Cardiac muscle cell (in vitro differentiated cells and primary cell): ENCODE measurements at places on chromosomes 13 and 19.
A peak's percentile ranks its signal among the peaks of the same experiment; 100 is the strongest.

GRCh38 chr19:4376991-4377781 lies 23.2 kb downstream of the SH3GL1 start:
- H3K4me3 ChIP-seq: no peak overlapping the region
- H3K4me1 ChIP-seq: peaks cover 31% of the 10 kb centered on the region
- H3K27ac ChIP-seq: peak overlapping the region; percentile 87
- H3K36me3 ChIP-seq: no peaks in the 10 kb centered on the region

DNA sequence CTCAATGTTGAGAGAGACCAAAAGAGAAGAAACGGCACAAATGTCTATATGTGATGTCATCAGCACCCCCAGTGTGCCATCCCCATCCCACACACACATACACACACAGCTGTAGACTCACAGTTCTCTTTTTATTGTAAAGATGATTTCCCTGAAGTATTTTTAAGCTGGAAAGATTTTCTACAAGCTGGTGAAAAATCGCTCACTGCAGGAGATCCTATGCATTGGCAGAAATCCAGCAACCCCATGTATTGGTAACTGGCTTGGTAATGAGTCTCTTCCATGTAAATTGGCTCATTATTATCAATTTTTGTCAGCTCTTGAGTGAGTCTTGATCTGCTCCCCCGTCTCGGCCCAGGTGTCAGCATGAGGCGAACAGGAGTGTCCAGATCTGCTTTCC lies 107.1 kb upstream of the UQCRFS1 start:
- no peaks in the 10 kb centered on the region for H3K27me3 ChIP-seq
- no peaks in the 10 kb centered on the region for H3K36me3 ChIP-seq
- H3K27ac ChIP-seq: no peak overlapping the region
- no peak overlapping the region for H3K4me3 ChIP-seq
- H3K4me1 ChIP-seq: no peaks in the 10 kb centered on the region
- no peak for DNase-seq

- H3K4me3 ChIP-seq: no peak overlapping the region
- H3K27ac ChIP-seq: peak overlapping the region; percentile 90
- H3K36me3 ChIP-seq: no peaks in the 10 kb centered on the region
- no peaks in the 10 kb centered on the region for H3K27me3 ChIP-seq
Observed at GRCh38 chr13:109256866-109257760, 529.3 kb downstream of the IRS2 start.

DNA sequence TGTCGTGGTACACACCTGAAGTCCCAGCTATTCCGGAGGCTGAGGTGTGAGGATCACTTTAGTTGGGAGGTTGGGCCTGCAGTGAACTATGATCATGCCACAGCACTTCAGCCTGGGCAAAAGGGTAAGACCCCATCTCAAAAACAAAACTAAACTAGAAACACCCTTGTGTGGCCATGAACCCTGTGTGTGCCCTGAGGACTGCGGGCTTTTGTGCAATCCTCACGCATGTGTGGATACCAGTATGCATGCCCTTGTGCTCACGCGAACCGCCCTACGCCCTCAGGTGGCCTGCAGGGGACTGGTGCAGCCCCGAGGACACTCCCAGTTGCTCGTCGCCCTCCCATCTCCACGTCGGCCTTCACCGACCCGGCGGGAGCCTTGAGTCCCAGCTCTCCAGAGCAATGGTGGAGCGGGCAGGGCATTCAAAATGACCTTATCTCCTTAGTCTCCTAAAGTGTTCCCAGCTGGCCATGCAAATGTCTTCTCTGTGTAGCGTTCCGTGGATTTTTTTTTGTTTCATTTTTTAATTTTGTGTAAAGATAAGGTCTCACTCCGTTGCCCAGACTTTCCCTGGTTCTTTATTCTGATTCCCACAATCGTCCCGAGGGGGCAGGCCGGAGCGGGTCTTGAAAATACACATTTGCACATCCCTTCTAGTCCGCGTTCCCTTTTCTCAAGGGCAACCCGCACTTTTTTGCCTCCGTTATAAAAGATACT lies 868 bp upstream of the EGLN2 start:
- H3K27me3 ChIP-seq: no peaks in the 10 kb centered on the region
- H3K4me1 ChIP-seq: peaks cover 30% of the 10 kb centered on the region
- peak; percentile 73 for DNase-seq
- peak overlapping the region; percentile 42 for H3K4me3 ChIP-seq
- H3K27ac ChIP-seq: peak overlapping the region; percentile 90

- no peaks in the 10 kb centered on the region for H3K36me3 ChIP-seq
- H3K4me1 ChIP-seq: peaks cover 16% of the 10 kb centered on the region
- H3K27ac ChIP-seq: peak overlapping the region; percentile 61
- peak; percentile 36 for DNase-seq
- H3K4me3 ChIP-seq: peak overlapping the region; percentile 88
Observed at GRCh38 chr19:48635966-48636858, 967 bp downstream of the DBP start.

GRCh38 chr13:30142486-30143211 lies 164.7 kb downstream of the KATNAL1 start:
- peak; percentile 94 for DNase-seq
- H3K36me3 ChIP-seq: no peaks in the 10 kb centered on the region
- H3K27me3 ChIP-seq: no peaks in the 10 kb centered on the region
- H3K27ac ChIP-seq: no peak overlapping the region
- H3K4me1 ChIP-seq: peaks cover 9% of the 10 kb centered on the region
- H3K4me3 ChIP-seq: no peak overlapping the region

GRCh38 chr13:68690567-68690966 lies 1417.1 kb upstream of the ATXN8OS start:
- no peak for DNase-seq
- H3K4me1 ChIP-seq: peaks cover 3% of the 10 kb centered on the region
- no peak overlapping the region for H3K27ac ChIP-seq
- no peaks in the 10 kb centered on the region for H3K27me3 ChIP-seq
- no peaks in the 10 kb centered on the region for H3K36me3 ChIP-seq
- no peak overlapping the region for H3K4me3 ChIP-seq

DNA sequence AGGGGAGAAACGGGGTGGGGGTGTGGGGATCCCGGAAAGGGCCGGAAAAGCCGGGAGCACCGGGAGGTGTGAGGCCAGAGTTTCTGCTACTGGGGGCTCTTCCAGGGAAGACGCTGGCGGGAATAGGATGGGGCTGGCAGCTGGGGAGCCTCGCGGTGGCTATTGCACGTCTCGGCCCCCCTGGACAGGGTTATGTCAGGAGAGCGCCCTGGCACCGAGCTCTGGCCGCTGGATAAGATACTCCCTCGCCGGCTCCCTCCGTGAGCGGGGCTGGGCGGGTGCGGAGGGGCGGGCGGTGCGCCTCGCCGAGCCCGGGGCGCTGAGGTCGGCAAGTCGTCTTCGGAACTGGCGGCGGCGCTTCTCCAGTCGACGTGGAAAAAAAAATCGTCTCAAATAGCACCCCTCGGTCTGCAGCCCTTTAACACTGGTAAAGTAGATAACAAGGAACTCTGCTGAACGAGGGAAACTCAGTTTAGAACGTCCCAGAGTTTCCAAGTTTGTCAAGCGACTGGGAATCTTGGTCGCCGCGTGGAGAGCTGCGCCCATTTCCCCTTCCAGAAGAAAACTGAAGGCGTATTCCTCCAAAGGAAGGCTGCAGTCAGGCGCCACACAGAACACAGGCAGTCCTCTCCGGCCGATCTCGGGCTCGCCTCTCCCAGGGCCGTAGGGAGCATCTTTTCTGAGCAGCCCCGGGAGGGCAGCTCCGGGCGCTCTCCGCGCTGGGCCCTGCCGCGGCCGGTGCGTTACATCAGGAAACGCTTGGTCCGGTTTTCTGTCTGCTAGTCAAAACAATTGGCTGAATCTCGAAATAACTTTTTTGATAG lies 115.1 kb downstream of the KCNRG start:
- peaks cover 14% of the 10 kb centered on the region for H3K4me1 ChIP-seq
- H3K27ac ChIP-seq: no peak overlapping the region
- H3K36me3 ChIP-seq: no peaks in the 10 kb centered on the region

- H3K36me3 ChIP-seq: no peaks in the 10 kb centered on the region
- no peak for DNase-seq
- H3K27ac ChIP-seq: no peak overlapping the region
- no peaks in the 10 kb centered on the region for H3K27me3 ChIP-seq
- no peak overlapping the region for H3K4me3 ChIP-seq
Observed at GRCh38 chr13:94419925-94420305, 59.6 kb downstream of the DCT start.

- H3K36me3 ChIP-seq: peaks cover 64% of the 10 kb centered on the region
- no peaks in the 10 kb centered on the region for H3K4me1 ChIP-seq
- DNase-seq: no peak
- H3K27me3 ChIP-seq: no peaks in the 10 kb centered on the region
Observed at GRCh38 chr19:52211203-52211602, 21.4 kb downstream of the PPP2R1A start.

- no peaks in the 10 kb centered on the region for H3K27me3 ChIP-seq
- no peaks in the 10 kb centered on the region for H3K36me3 ChIP-seq
- H3K4me3 ChIP-seq: peak overlapping the region; percentile 34
- peak overlapping the region; percentile 1 for H3K27ac ChIP-seq
Observed at GRCh38 chr19:56142087-56142787, 1.1 kb downstream of the ZNF444 start.

- no peak for DNase-seq
- H3K27ac ChIP-seq: no peak overlapping the region
- no peaks in the 10 kb centered on the region for H3K4me1 ChIP-seq
- H3K36me3 ChIP-seq: no peaks in the 10 kb centered on the region
- peak overlapping the region; percentile 75 for H3K4me3 ChIP-seq
Observed at GRCh38 chr19:18109341-18109732, 11.8 kb downstream of the MAST3 start.

DNA sequence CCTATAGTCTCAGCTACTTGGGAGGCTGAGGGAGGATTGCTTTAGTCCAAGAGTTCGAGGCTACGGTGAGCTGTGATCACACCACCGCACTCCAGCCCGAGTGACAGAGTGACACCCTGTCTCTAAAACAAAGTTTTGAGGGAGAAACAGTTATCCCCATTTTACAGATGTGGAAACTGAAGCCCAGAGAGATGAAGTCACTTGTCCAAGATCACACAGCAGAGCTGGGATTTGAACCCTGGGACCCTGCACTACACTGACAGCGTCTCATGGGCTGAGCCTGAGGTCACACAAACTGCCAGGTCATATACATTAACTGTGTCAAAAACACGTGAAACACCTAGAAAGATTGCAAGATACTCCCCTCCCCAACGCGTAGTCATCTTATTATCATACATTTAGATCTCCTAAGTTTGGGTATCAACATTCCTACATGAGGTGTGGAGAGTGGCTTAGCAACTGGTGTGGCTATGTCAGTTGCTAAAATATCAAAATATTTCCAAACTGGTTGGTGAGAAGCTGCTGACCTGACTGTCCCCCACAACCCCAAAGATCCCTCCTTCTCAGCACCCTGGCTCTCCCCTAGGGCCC lies 8.2 kb downstream of the FCGBP start:
- DNase-seq: no peak
- H3K4me1 ChIP-seq: no peaks in the 10 kb centered on the region
- no peak overlapping the region for H3K4me3 ChIP-seq
- no peaks in the 10 kb centered on the region for H3K27me3 ChIP-seq
- no peaks in the 10 kb centered on the region for H3K36me3 ChIP-seq

DNA sequence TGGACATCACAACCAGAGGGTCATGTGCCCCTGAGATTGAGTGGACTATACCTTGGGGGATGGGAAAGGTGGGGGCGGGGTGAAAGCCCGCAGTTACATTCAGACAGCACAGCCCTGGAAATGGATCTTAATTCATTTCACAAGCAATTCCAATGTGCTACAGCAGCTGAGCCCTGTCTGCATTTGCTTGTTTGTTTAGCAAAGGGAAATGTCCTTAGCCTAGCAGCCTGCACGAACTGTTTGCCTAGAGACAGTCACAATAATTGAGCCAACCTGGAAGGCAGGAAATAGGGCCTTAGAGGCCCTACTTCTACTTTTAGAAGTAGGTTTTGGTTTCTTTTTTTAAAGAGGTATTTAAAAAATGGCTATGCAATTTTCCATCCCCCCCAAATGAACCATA lies 177.3 kb upstream of the KL start:
- no peak for DNase-seq
- H3K36me3 ChIP-seq: no peaks in the 10 kb centered on the region
- no peak overlapping the region for H3K27ac ChIP-seq
- H3K27me3 ChIP-seq: no peaks in the 10 kb centered on the region
- no peak overlapping the region for H3K4me3 ChIP-seq

DNA sequence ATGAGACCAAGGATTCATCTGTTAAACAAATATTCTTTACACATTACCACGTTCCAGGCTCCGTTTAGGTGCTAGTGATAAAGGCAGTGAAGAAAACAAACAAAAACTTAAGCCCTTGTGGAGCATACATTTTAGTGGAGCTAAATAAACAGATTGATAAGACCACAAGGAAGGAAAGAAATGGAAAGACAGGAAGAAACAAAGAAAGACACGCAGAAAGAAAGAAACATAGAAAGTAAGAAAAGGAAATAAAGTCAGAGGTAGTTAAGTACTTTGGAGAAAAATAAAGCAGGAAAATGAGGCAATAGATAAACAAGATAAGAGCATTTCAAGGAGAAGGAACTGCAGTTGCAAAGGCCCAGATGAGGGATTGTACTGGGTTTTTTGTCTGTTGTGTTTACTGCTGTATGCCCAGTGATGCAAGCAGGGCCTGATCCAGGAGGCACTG lies 998 bp downstream of the NFKBIB start:
- peaks cover 22% of the 10 kb centered on the region for H3K27me3 ChIP-seq
- H3K4me3 ChIP-seq: peak overlapping the region; percentile 62
- H3K36me3 ChIP-seq: no peaks in the 10 kb centered on the region

GRCh38 chr13:57631596-57632275 lies at the start of gene PCDH17:
TSS of gene PCDH17 (plus strand) at chr13:57631744. CDS start at chr13:57632547, 803 bp downstream.
- H3K27me3 ChIP-seq: peaks cover 38% of the 10 kb centered on the region
- no peaks in the 10 kb centered on the region for H3K36me3 ChIP-seq
- peak within 1 kb of the TSS; percentile 71 for H3K4me3 ChIP-seq
- no peaks in the 10 kb centered on the region for H3K4me1 ChIP-seq
- DNase-seq: peak; percentile 51

- H3K36me3 ChIP-seq: no peaks in the 10 kb centered on the region
- DNase-seq: no peak
- no peaks in the 10 kb centered on the region for H3K27me3 ChIP-seq
- no peaks in the 10 kb centered on the region for H3K4me1 ChIP-seq
- H3K4me3 ChIP-seq: no peak overlapping the region
Observed at GRCh38 chr13:67557642-67558241, 327.6 kb upstream of the PCDH9 start.

- peak overlapping the region; percentile 52 for H3K4me3 ChIP-seq
- no peaks in the 10 kb centered on the region for H3K4me1 ChIP-seq
- DNase-seq: no peak
- peaks cover 22% of the 10 kb centered on the region for H3K27me3 ChIP-seq
Observed at GRCh38 chr13:27449081-27449603, 1.2 kb downstream of the MTIF3 start.

- no peaks in the 10 kb centered on the region for H3K27me3 ChIP-seq
- no peaks in the 10 kb centered on the region for H3K4me1 ChIP-seq
- no peak overlapping the region for H3K27ac ChIP-seq
- DNase-seq: no peak
Observed at GRCh38 chr13:46313432-46314257, 73.4 kb downstream of the RUBCNL start.

- H3K27me3 ChIP-seq: peaks cover 9% of the 10 kb centered on the region
- peak overlapping the region; percentile 12 for H3K4me3 ChIP-seq
- no peak for DNase-seq
- H3K27ac ChIP-seq: no peak overlapping the region
- no peaks in the 10 kb centered on the region for H3K36me3 ChIP-seq
Observed at GRCh38 chr19:55146078-55146704, 2.8 kb downstream of the TNNT1 start.
